ENCODE measurements at places on chromosomes 3 and 15. TPM values are rescaled to one million over a fixed set of nuclear protein-coding genes. Genes with fewer than 3 reads are reported as not detected.
A peak's percentile ranks its signal among the peaks of the same experiment; 100 is the strongest.

Gene FGF7
- total RNA-seq: not detected

- peaks cover 49% of the 10 kb centered on the region for H3K36me3 ChIP-seq
- no peak overlapping the region for H3K4me3 ChIP-seq
- no peak for DNase-seq
- H3K27ac ChIP-seq: no peak overlapping the region
- H3K4me1 ChIP-seq: no peaks in the 10 kb centered on the region
- H3K27me3 ChIP-seq: no peaks in the 10 kb centered on the region
Observed at GRCh38 chr3:15217011-15217671, 11.1 kb downstream of the CAPN7 start.

GRCh38 chr3:80307844-80308243, 540.0 kb upstream of the ROBO1 start:
- no peaks in the 10 kb centered on the region for H3K36me3 ChIP-seq
- no peak for DNase-seq
- H3K4me3 ChIP-seq: no peak overlapping the region
- H3K27ac ChIP-seq: no peak overlapping the region
- no peaks in the 10 kb centered on the region for H3K27me3 ChIP-seq
- H3K4me1 ChIP-seq: no peaks in the 10 kb centered on the region

DNA sequence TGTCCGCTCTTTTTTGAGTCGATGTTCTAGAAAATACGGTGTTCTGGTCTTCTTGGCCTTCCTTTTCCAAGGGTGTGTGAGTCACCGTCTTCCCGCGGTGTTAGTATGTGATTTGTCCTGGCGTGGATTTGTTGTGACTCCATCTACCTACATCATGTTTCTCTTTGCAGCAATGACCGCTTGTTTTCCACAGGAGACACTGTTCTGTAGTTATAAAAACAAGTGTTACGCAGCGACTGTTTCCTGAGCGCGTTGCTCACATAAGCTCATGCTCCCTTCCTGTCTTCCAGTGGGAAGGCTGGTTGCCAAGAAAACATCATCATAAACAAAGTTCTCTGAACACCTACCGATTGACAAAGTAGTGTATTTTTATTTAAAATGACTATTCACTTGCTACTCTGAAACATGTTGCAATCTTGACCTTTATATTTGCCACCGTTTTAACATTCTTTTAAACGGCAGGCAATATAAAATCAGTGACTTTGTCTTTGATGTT, 19.0 kb downstream of the USP13 start:
- no peak overlapping the region for H3K4me3 ChIP-seq
- DNase-seq: peak; percentile 24
- no peaks in the 10 kb centered on the region for H3K27me3 ChIP-seq
- no peak overlapping the region for H3K27ac ChIP-seq
- no peaks in the 10 kb centered on the region for H3K36me3 ChIP-seq

DNA sequence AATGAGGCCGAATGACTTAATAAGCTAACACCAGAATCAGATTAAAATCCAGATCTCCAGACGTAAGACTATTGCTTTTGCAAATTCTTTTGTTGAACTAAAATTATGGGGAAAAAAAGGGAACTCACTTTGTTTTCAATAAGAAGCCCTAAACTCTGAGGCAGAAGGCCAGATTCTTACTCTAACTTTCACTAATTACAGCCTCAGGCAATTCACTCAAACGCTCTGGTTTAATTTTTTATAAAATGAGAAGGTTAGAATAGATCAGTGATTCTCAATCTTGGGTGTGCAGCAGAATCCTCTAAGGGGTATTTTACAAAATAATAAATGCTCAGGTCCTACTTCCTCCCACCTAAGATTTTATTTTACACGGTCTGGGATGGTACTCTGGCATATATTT, 38.1 kb downstream of the C3orf70 start:
- no peak for DNase-seq
- no peaks in the 10 kb centered on the region for H3K4me1 ChIP-seq
- H3K27ac ChIP-seq: no peak overlapping the region
- no peak overlapping the region for H3K4me3 ChIP-seq

DNA sequence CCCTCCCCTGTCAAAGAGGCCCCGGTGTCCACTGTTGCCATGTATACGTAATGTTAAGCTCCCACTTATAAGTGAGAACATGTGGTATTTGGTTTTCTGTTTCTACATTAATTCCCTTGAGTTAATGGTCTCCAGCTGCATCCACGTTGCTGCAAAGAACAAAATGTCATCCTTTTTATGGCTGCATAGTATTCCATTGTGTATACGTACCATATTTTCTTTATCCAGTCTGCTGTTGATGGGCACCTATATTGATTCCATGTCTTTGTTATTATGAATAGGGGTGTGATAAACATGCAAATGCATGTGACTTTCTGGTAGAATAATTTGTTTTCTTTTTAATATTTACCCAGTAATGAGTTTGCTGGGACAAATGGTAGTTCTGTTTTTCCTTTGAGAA, 43.3 kb upstream of the AGTR1 start:
- no peak overlapping the region for H3K27ac ChIP-seq
- no peak overlapping the region for H3K4me3 ChIP-seq
- DNase-seq: no peak

- no peak for DNase-seq
- no peak overlapping the region for H3K4me3 ChIP-seq
- H3K27ac ChIP-seq: no peak overlapping the region
- H3K27me3 ChIP-seq: peaks cover 1% of the 10 kb centered on the region
- H3K36me3 ChIP-seq: no peaks in the 10 kb centered on the region
Observed at GRCh38 chr15:80823995-80824394, 44.8 kb downstream of the CEMIP start.

GRCh38 chr3:120331076-120331475, 18.1 kb downstream of the LRRC58 start:
- peaks cover 55% of the 10 kb centered on the region for H3K36me3 ChIP-seq
- H3K4me3 ChIP-seq: no peak overlapping the region
- no peaks in the 10 kb centered on the region for H3K27me3 ChIP-seq

- no peaks in the 10 kb centered on the region for H3K27me3 ChIP-seq
- H3K4me3 ChIP-seq: no peak overlapping the region
- no peak overlapping the region for H3K27ac ChIP-seq
- no peaks in the 10 kb centered on the region for H3K4me1 ChIP-seq
- DNase-seq: no peak
- no peaks in the 10 kb centered on the region for H3K36me3 ChIP-seq
Observed at GRCh38 chr3:46947981-46948791, 28.4 kb downstream of the CCDC12 start.

Gene FBXL22
- total RNA-seq: 0.24 TPM

GRCh38 chr3:183298701-183299153, 45.7 kb downstream of the B3GNT5 start:
- no peaks in the 10 kb centered on the region for H3K36me3 ChIP-seq
- peaks cover 19% of the 10 kb centered on the region for H3K4me1 ChIP-seq
- DNase-seq: peak; percentile 93
- no peaks in the 10 kb centered on the region for H3K27me3 ChIP-seq
- H3K27ac ChIP-seq: peak overlapping the region; percentile 72

DNA sequence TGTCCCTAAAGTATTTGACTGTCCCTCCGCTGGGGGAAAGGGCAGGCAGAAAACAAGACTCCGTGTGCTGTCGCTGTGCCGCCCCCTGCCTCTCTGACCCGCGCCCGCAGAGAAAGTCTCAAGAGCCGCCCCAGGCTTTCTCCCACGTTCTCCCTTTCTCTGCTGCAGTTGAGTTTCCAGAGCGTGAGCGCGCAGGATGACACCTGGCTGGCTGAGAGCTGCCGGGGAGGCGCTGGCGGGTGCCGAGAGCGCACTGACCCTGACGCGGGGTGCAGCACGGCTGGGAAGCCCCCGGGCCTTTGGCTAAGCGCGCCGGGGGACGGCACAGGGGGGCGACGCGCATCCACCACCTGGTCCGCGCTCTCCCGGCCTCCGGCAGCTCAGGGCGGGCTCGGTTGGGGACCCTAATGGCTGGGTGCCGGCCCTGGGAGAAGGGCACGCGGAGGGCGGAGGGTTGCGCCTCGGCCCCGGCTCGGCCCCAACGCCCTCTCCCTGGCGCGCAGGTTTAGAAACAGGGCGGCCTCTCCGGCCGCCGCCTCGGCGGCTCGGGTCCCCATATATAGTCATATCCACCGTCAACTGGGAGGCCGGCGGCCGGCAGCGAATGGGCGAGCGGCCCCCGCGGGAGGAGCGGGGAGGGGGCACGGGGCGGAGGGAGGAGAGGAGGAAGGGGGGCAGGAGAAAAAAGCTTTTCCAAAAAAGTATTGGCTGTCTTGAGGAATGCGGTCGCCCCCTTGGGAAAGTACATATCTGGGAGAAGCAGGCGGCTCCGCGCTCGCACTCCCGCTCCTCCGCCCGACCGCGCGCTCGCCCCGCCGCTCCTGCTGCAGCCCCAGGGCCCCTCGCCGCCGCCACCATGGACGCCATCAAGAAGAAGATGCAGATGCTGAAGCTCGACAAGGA, at the start of gene TPM1:
Gene TPM1 (plus strand): TSS at position 774 of the 903 bp plus-strand sequence. CDS start 83 bp downstream, at position 857.
- peaks cover 17% of the 10 kb centered on the region for H3K4me1 ChIP-seq
- no peaks in the 10 kb centered on the region for H3K36me3 ChIP-seq
- H3K27me3 ChIP-seq: peaks cover 68% of the 10 kb centered on the region

GRCh38 chr15:90901175-90902039, 1.7 kb upstream of the MAN2A2 start:
- H3K36me3 ChIP-seq: peaks cover 16% of the 10 kb centered on the region
- H3K27ac ChIP-seq: peak overlapping the region; percentile 84
- peak overlapping the region; percentile 69 for H3K4me3 ChIP-seq
- peaks cover 10% of the 10 kb centered on the region for H3K4me1 ChIP-seq
- H3K27me3 ChIP-seq: no peaks in the 10 kb centered on the region

DNA sequence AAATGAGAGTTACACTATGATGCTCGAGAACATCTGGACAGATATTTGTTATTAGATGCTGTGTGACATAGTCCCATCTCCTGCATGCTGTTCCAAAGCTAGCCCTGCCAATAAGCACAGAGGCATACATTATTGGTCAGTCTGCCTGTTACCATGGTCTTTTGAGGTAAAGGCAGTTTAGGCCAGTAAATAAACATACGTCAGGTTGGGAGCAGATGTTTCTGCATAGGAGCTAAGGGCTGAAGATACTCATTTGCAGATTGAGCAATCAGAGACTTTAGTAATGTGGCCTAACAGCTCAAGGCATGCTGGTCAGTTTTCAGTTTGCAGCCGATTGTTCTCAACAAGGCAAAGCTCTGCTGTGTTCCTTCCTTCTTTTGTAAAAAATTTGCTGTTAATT, 192.9 kb downstream of the ADAMTSL3 start:
- H3K4me1 ChIP-seq: peaks cover 18% of the 10 kb centered on the region
- no peak overlapping the region for H3K4me3 ChIP-seq
- H3K27ac ChIP-seq: no peak overlapping the region
- DNase-seq: no peak
- H3K27me3 ChIP-seq: no peaks in the 10 kb centered on the region

DNA sequence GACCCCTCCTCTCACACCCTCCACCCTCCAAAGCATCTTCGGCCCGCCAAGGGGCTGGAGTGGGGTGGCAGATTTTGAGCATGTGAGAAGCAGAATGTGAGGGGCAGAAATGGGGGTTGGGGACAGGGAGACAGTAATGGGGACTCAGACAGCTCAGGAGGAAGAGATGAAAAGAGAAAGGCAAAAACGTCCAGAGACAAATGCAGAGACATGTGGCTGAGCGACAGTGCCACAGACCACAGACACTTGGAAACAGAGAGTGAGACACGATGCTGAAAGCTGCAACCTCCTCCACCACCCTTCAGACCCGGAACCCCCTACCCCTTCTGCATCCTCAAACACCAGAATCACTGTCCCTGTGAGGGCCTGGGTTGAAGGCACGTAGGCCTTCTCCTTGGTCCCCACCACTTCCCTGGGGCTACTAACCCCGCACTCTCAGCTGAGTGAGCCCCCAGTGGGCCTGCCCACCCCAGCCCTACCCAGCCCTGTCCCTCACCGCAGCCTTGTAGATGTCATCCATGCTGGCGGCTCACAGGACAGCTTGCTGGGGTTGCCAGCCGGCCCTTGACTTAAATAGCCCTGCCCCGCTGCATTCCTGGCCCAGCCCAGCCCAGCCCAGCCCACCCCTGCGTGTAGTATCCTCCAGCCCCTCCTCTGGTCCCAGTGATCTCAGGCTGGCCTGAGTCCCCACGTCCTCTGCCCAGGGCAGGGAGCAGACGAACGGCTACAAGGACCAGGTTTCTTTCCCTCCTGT, at the start of gene TNNC1:
Gene TNNC1 (minus strand): TSS at position 546 of the 754 bp plus-strand sequence. CDS start 26 bp downstream, at position 520.
- H3K36me3 ChIP-seq: peaks cover 9% of the 10 kb centered on the region
- H3K27ac ChIP-seq: no peak within 1 kb of the TSS
- no peaks in the 10 kb centered on the region for H3K27me3 ChIP-seq
- H3K4me3 ChIP-seq: peak within 1 kb of the TSS; percentile 77

DNA sequence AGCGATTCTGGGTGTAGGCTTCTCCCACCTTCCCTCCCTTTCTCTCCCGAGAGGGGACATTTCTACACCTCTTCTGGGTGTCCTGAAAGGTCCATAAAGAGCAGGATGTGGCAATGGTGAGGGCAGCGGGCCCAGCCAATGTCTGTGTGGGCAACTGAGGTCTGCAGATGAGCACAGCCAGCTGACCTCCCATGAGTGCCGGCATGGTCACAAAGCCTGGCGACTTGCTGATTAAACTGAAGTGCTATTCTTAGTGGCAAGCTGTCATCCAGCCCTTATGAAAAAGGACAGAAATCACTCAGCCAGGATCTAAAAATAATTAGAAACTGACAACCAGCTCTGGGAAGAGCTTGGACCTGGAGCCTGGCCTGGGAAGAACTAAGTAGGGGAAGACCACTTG, 124.3 kb upstream of the RGMA start:
- no peaks in the 10 kb centered on the region for H3K36me3 ChIP-seq
- H3K27ac ChIP-seq: no peak overlapping the region
- H3K4me1 ChIP-seq: no peaks in the 10 kb centered on the region
- no peaks in the 10 kb centered on the region for H3K27me3 ChIP-seq
- no peak overlapping the region for H3K4me3 ChIP-seq
- no peak for DNase-seq

DNA sequence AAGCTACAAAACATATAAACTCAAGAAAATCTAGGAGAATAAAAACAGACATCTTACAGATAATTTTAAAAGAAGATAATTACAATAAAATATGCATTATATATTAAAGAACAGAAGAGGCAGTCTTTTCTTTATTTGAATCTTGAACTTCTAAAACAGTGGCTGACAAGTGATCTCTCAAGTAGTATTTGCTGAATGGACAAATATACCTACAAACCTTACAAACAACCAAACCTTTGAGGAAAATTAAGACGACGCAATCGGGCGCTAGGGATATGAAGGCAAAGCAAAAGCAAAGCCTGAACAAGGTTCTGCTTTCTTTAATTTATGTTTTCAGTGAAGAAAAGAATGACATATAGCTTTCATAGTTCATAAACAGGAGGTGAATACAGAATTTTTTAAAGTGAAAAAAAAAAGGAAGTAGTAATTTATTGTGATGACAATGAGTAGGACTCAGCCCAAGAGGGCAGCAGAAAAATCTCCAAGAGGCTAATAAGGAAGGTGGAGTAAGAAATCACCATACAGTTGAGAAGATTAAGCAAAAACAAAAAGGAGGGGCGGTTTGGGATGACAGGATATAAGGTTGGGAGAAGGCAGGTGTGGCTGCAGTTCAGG, 347.8 kb downstream of the TBC1D5 start:
- H3K27ac ChIP-seq: no peak overlapping the region
- DNase-seq: no peak
- H3K4me3 ChIP-seq: no peak overlapping the region

Gene THSD4
- total RNA-seq: 3.5 TPM

DNA sequence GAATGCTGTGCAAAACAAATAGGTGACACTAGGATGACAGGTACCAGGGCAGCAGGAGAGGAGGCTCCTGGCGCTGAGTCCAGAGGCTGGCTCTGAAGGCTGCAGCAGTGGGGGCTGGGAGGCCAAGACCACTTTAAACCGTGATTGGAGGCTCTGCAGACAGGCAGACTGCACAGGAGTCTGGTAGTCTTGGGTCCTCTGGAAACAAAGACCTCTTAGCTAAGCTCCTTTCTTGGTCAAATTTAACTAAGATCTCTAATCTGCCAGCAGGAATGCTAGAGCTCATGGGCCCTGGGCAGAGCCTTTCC, 4.4 kb upstream of the MUSTN1 start:
- no peak overlapping the region for H3K27ac ChIP-seq
- no peaks in the 10 kb centered on the region for H3K4me1 ChIP-seq
- H3K4me3 ChIP-seq: no peak overlapping the region

Gene GOLGA8T
- total RNA-seq: not detected

Data from A673 (cell line).